NCI-H187 treated with DMSO at 0.1 percent for 48 hours (cell line): ENCODE measurements at places on chromosomes 3 and 15.

DNA sequence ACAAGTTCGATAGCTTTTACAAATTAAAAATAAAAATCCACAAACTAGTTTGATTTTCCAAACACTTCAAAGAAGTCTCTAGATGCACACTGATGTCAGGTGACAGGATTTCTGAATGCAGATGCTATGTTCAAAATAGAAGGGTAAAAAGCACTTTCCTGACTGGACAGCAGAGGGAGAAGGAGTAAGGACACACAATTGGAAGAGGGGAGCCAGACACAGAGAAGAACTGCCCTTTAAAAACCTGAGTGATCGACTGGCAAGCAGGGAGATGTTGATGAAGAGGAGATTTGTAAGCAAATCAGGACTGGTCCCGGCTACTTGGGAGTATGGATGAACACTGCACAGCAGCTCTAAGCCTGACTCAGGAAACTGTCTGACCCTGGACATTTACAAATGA lies 612.8 kb downstream of the MAGI1 start:
- no peak for DNase-seq

GRCh38 chr15:97301166-97301565 lies 659.3 kb upstream of the ARRDC4 start:
- no peak for DNase-seq

- DNase-seq: no peak
These were observed 57.4 kb downstream of the MGLL start for GRCh38 chr3:127764841-127765362.

DNA sequence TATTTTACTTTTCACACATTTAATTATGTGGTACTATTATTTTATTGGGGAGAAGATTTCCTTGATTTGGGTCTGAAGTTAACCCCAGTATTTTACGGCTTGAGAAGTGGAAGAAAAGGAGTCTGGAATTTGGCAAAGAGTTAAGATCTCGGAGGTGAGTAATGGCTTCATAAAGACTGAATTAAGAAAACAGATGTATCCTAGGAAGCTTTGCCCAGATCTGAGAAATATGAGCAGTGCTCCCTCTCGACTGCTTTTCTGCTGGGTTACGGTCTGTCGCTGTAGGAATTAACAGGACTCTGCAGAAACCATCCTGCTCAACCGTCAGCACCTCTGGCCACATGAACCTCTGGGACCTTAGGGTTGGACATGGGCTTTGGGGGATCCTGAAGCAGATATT lies 163.6 kb upstream of the NDN start:
- DNase-seq: no peak

GRCh38 chr3:151880416-151880690 lies 6.9 kb downstream of the SUCNR1 start:
- DNase-seq: no peak

- no peak for DNase-seq
These were observed 462.0 kb downstream of the PDCD6IP start for GRCh38 chr3:34260271-34261000.

- no peak for DNase-seq
These were observed 312.5 kb downstream of the C3orf38 start for GRCh38 chr3:88462230-88462629.

DNA sequence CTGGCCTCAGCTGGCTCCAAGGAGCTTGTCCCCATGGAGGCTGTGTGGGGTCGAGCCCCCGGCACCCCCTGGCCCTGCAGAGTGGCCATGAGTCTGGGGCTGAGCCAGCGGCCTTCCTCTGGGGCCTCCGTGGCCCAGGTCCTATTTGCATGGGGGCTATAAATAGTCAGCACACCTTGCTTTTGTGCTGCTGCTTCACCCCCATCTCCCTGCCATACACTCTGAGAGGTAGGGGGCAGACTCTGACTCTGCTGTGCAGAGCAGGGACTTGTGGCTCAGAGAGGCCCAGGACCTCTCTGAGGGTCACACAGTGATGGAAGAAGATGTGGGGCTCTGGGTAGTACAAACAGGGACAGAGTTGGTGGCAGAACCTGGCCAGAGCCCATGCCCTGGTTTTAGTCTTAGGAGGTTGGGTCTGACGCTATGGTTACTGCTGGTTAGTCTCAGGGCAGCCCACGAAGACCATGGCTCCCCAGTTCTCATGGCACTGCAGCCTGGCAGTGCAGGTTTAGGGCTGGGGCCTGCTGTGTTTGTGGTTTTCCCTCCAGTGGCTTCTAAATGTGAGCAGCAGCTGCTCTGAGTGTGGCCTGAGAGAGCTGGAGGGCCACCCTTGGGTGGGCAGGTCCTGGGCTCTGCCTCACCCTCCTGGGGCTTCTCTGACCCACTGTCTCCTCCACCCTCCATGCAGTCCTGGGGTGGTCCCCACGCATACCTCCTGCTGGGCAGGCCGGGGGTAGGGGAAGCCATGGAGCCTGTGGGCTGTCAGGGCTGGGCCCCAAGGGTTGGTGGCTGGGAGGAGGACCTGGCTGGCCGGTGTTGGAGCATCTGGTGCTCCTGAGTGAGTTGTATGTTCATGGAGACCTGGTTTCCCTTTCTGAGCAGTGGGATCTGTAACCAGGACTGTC lies 13.6 kb downstream of the PRKCD start:
- DNase-seq: no peak

DNA sequence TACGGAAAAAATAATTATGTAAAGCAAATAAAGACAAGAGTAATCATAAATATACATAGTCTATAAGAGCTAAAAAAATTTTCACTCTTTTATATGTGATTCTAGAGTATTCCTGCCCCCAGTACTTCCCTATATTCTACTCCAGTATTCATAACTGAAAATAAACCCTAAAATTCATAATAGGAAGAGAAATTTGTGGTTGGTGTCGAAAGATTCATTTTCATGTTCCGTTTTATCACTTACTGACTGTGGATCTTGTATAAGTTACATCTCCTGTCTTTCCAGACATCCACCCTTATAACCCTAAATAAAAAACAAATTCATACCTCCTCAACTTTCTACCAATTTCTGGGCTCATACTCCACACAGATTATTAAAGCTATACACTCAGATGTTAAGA lies 16.0 kb upstream of the MBNL1 start:
- DNase-seq: no peak

DNA sequence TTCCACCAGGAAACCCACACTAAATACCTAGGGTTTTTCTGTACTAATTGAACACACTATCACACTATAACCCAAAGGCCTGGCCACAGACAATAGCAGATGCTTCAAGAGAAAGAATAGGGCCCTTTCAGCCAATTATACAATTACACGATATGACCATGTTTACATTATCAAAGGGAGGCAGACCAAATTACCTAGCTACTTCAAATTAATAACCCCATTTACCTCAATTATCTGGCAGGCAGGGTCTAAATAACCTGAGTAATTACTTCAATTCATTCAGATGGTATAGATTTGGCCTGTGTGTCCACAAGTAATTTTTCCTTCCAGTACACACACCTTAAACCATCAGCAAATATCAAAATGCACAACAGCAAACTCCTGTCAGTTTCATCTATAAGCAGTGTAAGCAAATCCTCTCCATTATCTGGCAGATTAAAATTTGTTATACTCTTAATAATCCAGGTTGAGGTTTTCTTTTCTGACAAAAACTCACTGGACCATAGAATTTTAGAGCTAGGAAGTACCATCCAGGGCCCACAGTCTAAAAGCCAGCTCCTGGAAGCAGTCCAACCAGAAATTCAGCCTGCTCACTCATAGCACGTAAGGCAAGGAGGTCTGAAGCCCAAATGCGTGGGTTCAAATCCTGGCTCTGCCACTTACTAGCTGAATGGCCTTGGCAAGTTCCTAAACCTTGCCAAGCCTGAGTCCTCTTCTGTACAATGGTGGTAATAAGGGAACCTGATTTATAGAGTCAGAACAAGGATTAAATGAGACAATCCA lies 51.8 kb downstream of the RFTN1 start:
- no peak for DNase-seq
